ENCODE measurements at places on chromosomes 4 and X.

DNA sequence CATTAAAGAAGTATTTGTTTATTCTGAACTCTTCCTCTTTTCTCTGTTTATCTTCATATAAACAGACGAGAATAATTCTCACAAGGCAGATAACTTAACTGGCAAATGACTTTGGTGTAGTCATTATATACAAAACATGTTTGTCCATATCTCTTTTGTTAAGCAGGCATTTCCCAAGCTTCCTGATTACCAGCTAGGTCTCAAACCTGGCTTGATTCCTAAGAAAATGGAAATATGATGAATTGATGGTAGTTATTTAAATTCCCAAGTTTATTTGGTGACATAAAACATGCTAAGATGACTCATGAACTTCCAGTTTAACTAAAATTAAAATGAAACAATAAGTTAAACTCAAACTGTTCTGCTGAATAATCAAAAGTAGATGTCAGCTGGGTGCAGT lies 96.8 kb downstream of the ARSJ start:
- DNase-seq = no peak

DNA sequence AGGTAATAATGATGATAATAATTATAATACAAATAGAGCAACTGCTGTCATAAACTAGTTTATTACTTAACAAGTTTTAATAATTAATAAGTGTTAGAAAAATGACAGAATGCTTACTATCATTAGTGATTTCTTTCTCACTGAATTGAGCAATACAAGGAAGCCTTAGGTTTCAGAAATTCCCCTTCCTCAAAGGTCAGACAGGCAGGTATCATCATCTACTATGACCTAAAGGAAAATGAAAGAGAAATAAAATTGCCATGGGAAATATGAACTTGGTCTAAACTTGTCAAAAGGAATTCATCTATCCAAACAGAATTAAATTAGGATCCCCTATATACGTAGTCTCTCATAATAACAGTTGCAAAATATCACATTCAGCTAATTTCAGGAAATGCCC lies 56.3 kb upstream of the SLC7A11 start:
- DNase-seq = no peak

GRCh38 chr4:2492970-2493369 lies 24.1 kb downstream of the RNF4 start:
- no peak for DNase-seq

GRCh38 chr4:36551697-36552214 lies 270.3 kb downstream of the DTHD1 start:
- no peak for DNase-seq

GRCh38 chrX:68762766-68763165 lies 66.1 kb upstream of the EFNB1 start:
- no peak for DNase-seq

GRCh38 chr4:105765690-105766407 lies 57.3 kb downstream of the GSTCD start:
- no peak for DNase-seq
